ENCODE measurements at places on chromosomes 11 and 22.

DNA sequence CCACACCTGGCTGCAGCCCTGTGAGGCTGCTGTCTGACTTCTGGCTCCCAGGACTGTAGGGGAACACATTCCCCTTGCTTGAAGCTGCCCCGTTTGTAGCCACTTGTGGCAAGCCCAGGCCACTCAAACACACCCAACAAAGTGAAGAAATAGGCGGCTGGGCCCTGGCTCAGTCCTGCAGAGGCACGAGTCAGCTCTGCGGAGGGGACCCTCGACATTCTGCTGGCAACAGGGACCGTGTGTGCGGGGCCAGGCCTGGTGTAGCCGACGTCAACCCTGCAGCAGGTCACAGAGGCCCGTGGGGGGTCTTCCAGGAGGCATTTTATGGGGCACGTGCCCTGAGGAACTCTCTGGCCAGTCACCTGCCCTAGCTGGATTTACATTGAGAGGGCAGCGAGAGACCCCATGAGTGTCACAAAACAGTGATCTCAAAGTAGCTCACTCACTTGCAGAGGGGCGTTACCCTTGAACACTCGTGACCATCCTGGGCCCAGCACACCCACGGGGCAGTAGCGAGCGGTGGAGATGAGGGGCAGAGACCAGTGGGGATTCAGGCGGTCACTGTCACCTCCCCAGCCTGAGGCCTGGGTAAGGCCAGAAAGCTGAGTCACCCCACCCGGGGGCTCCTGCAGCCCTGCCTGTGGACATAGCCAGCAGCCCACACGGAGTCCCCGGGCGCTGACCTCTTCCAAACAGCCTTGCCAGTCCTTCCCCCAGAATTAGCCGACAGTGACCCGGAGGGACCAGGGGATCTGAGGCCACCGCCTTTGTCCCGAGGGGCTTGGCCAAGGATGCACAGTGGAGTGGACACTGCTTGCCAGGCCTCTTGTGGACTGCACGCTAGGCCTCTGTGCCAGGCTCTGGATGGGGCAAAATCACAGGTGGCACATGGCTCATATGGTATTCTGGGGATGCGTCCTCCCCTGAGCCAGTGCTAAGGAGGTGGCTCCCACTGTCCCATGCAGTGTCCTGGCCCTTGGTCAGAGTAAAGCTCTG is 139.5 kb downstream of the CTTN start:
- no peak for DNase-seq

DNA sequence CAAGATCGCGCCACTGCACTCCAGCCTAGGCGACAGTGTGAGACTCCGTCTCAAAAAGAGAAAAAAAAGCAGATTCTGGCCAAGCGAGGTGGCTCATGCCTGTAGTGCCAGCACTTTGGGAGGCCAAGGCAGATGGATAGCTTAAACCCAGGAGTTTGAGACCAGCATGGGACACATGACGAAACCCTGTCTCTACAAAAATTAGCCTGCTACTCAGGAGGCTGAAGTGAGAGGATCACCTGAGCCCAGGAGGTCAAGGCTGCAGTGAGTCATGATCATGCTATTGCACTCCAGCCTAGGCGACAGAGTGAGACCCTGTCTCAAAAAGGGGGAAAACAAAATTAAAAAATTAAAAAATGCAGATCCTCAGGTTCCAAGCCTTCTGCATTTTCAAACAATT is 14.0 kb downstream of the PGAP2 start:
- no peak for DNase-seq

DNA sequence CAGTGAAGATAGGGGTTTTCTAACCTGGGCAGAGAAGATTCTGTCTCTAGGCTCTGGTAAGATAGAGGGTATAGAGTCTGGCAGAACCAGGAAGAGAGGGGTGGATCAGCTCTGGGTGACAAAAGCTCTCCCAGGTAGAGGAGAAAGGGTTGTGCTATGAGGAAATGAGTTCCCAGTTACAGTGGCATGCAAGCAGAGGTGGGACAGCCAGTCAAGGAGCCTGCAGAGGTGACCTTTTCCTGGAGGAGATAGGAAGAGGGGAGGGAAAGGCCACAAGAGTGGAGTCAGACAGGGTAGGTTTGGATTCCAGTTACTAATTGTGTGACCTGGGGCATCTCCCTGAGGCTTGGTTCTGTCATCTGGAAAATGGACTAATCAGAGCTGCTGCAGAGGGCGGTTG is 3.4 kb upstream of the CAPN5 start:
- DNase-seq, result no peak

DNA sequence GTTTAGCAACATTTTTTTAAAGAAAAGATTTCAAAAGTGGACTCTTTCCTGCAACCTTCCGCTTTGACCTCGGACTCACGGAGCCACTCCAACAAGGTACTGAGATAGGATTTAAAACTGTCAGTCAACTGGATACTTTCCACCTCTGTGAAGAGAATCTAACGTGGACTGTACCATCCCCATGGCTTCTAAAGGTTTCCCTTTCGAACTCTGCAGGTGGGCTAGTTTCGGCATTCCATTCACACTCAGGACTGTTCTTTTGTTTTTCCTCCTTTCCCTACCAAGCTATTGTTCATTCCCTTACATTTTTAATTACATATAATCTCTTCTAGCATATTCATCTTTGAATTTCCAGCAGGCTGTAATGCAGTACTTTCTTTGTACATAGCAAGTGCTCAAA is 88.5 kb upstream of the AKIP1 start:
- no peak for DNase-seq

DNA sequence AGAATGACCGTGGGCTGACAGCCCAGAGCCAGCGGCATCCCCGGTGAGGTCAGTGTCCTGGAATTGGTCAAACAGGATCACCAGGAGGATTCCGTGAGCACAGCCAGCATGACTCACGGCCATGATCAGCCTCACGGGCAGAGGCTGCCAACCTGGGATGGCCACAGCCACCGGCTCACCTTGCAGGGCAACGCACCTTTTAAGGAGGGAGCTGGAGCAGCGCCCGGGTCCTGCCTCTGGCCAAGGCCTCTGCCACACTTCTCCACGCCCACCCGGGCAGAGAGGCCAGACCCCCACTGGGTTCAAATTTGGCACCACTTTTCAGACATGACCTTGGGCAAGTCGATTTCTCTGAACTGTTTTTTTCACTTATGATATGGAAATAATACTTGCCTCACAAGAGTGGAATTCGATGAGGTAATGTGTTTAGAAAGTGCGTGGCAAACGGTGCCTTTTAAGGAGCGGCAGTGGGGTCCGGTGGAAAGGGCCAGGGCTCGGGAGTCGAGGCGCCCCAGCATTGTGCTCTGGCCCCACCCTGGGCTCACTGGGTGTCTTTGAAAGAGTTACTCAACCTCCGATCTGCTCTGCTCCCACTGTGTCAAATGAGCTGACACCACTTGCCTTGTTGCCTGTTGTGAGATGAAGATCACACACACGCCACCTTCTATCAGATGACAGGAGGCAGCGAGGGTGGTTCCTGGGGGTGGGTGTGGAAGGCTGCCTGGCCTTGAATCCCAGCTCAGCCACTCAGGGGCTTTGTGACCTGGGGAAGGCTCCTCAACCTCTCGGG is 16.0 kb downstream of the TXN2 start:
- no peak for DNase-seq

- no peak for DNase-seq
Measured at GRCh38 chr11:68043349-68044144, 4.7 kb downstream of the TCIRG1 start.

GRCh38 chr11:12900496-12900895 is 108.6 kb upstream of the RASSF10 start:
- DNase-seq, result no peak

DNA sequence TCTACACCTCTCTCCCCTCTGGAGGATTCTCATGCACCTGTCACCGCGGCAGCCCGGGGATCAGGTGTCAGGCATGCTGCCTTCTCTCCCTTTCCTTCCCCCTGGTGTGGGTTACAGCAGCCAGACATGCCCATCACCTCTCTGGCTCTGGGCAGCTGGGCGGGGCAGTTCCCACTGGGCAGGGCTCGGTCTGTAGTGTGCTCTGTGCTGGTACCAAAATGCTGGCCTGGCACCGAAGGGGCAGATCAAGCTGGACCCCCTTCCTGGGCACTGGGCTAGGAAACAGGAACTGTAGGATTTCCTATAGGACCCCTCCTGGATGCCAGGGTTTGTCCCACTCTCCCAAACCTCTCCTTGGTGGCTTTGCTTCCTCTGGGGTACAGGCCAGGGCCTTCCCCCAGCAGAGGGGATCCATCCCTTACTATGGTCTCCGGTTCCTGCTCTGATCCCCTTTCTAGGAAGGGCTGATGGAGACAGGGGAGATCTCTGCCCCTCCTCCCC is 821 bp downstream of the GAL3ST1 start:
- DNase-seq, result no peak

DNA sequence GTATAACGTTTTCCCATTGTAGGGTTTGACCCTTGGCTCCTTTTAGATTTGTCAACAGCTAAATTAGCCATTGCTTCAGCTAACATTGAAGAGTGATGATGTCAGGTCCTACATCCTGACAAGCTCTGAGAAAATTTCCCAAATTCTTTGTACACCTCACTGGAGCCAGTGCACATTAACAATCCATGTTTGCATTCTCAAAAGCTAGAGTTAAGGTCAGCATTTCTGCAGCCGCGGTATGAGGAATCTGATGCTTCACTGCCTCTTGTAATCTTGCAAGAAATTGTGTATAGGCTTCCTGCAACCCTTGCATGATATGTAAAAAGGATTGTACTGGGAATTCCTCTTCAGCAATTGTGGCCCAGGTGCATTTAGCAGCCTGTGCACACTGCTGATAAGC is 33.1 kb upstream of the NCAM1 start:
- DNase-seq, result no peak

DNA sequence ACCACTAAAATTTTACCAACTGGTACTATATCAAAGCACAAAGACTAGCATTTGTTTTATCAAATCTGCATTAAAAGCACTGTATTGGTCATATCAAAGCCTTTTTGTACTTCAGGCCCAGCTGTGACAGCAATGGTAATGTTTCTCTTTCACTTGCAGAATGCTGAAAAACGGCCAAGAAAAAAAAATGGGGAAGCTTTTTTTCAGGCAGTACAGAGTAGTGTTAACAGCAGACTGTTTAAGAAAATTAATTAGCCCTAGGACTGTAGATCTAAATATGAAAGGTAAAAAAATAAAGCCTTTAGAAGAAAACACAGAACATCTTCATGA is 33.3 kb downstream of the DENND5A start:
- DNase-seq, result no peak

- DNase-seq, result no peak
Measured at GRCh38 chr11:111976119-111976766, 39.1 kb downstream of the DIXDC1 start.

GRCh38 chr11:130211144-130211543 is 51.6 kb downstream of the ST14 start:
- DNase-seq, result peak; percentile 6
